ENCODE measurements at places on chromosomes 1 and 21. TPM values are rescaled to one million over a fixed set of nuclear protein-coding genes. Genes with fewer than 3 reads are reported as not detected.

MAP3K7CL gene
- 41.8 TPM for total RNA-seq

TMCO4 gene
- total RNA-seq, result 12.7 TPM

ESRRG gene
- total RNA-seq, result not detected

PDC gene
- total RNA-seq, result 0.38 TPM

GRHL3 gene
- total RNA-seq, result under 0.01 TPM

ALX3 gene
- not detected for total RNA-seq

TPM3 gene
- 371 TPM for total RNA-seq

OVAAL gene
- total RNA-seq, result not detected

OR6Y1 gene
- not detected for total RNA-seq

Measured in regular cardiac myocyte (primary cell).